ENCODE measurements at places on chromosomes 7 and 10.

GRCh38 chr7:157151626-157152339 lies 13.1 kb downstream of the UBE3C start:
- DNase-seq = no peak

- DNase-seq = no peak
Measured at GRCh38 chr7:81244224-81244623, 325.4 kb upstream of the SEMA3C start.

DNA sequence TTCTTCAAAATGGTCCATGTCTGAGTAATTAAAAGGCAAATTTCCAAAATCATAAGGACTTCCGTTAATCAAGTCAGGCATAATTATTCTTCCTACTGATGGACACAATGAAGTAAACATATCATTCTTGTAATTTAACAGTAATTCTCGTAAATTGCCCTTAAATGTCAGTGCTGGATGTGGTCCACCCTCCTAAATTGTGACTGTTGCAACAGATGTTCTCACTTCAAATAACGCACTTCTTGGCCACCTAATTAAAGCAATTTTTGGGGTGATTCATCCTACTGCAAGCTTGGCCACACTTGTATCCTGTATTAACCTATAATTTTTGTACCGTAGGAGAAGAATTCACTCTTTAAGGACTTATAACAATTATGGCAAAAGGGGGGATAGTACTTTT lies 1.9 kb downstream of the COL1A2 start:
- DNase-seq = no peak

DNA sequence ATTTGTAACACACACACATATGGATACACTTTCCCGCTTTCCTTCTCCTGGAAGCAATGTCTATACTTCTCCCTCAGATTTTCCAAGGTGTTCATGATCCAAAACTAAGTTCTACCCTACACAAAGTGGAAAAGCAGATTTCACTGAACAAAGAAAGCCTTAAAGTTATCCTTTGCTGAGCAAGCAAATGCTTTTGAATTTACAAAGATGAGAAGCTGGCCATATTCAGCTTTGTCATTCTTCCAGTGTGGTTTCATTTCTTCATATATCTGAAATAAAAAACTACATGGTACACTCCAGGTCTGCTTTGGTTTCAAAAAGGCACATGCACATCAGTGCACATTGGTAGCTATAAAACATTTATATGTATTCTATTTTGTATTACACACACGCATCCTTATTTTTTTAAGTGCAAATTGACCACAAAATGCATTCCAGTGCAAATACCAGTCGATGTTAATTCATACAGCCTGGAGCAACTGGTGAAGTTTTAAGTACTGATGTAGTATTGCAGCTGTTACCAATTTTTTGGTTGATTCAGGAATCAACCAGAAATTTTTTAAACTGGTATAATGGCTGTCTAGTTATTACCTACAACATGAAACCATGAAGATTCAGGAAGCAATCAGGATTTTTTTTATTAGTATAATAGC lies 65.5 kb upstream of the SRPK2 start:
- DNase-seq = no peak

DNA sequence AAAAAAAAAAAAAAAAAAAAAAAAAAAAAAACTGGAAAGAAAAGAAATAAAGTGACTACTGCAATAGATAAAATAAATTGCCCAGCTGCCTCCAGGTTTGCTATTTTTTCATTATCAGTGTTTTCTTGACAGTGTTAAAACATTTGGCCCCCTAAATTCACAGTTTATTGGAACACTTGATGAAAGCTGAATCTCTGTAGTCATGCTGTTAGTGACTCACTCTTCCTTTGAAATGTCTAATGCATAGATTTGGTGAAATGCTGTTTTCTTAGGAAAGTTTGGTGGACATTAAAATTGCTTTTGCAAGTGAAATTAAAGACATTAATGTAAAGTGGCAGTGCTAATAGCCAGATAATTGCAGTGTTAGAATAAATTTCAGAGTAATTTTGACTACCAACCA lies 785.2 kb downstream of the NRG3 start:
- DNase-seq = no peak

GRCh38 chr10:30114881-30115625 lies 55.7 kb upstream of the JCAD start:
- no peak for DNase-seq

DNA sequence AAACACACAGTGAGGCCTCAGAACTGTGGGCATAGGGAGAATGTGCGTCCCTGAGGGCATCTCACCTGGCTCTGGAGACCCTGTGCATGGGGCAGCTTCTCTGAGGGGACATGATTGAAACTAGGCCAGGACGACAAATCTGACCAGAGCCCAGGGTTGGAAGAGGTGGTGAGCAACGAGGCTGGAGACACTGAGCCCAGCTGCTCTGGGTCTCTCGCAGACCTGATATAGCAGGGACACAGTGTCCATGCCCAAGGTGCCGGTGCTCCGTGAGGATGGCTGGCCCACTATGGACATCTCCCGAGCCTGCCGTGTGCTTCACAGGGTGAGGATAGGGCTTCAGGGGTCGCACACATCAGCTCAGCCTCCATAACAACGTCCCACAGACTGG lies 49.3 kb upstream of the INSIG1 start:
- no peak for DNase-seq

- DNase-seq = no peak
Measured at GRCh38 chr10:35178331-35178730, 51.7 kb downstream of the CREM start.

DNA sequence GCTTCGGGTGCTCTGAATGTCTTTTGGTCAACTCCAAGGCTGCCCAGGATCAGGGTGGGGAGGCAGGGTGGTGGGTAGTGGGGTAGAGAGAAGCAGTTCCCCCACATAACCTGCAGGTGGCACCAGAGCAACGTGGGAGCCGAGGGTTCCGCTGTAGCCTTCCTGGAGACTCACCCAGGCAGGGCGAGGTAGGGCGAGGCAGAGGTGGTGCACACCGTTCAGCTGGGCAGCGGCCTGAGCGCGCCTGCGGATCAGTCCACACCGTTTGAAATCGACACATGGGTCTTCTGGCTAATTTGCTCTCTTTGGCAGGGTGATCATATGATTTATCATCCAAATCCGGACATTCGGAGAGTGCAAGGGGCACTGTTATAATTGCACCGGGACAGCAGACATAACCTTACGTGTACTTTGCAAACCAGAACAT lies 41.4 kb upstream of the MAP3K8 start:
- peak; percentile 59 for DNase-seq

- no peak for DNase-seq
Measured at GRCh38 chr10:3136763-3137611, 35.6 kb downstream of the PITRM1 start.

DNA sequence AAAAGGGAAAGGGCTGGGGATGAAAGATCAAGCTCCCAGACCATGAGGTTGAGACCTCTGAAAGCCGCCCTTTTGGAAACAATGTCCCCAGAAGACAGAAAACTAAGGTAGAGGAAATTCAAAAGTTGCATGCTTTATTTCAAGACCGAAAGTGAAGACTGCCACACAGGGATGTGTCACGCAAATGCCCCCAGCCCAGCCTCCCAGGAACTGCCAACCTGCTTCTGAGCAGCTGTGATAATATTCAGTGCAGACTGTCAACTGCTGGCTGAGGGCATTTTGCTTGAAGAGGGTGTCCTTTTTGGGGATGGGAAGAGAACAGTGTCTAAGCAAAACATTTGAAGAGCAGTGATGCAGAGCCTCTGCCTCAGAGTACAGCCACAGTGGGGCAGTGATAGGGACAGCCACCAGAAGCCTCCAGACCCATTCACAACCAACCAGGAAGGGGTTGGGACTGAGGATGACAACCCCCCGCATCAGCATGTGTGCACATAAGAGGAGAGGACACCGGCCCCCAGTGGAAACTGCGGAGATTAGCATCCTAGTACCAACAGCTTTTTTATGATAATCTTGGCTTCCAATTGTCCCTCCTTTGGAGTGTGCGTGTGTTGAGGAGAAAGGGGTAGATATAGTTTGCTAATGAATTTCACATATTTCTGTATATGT lies 34.7 kb upstream of the NFE2L3 start:
- peak; percentile 23 for DNase-seq

- no peak for DNase-seq
Measured at GRCh38 chr7:134669845-134670373, 23.3 kb downstream of the BPGM start.

GRCh38 chr10:7986851-7987250 lies 67.6 kb upstream of the GATA3 start:
- no peak for DNase-seq

- no peak for DNase-seq
Measured at GRCh38 chr7:155530601-155531000, 15.8 kb downstream of the CNPY1 start.

DNA sequence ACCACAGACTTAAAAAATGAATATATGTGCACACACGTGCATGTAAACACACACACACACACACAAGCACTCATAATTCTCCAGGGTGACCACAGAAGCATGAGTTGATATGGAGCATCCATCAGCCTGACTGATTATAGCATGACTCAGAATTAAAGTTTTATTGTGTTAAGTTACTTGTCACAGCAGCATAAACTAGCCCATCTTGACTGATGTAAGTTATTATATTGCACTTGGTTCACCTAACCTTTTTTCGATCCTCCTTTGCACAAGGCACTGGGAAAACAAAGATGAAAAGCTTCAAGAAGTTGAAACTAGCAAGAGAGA lies 18.8 kb upstream of the SLC35G1 start:
- no peak for DNase-seq

DNA sequence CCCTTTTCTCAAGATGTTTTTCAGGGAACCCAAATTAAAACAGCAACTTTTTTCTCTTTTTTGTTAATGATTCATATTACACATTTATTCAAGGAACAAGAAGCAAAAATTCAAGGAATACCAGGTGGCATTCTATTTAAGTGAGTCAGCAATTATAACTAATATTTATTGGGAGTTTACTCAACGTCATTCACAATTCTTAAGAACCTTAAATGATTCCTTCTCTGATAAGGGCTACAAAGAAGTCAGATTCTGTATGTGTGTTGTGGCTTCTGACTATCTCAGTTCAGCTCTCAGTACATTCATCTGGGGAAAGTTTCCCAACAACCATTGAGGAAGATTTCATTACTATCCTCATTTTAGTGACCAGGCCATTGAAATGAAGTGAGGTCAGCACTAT lies 470.7 kb upstream of the AKR1E2 start:
- DNase-seq = no peak

DNA sequence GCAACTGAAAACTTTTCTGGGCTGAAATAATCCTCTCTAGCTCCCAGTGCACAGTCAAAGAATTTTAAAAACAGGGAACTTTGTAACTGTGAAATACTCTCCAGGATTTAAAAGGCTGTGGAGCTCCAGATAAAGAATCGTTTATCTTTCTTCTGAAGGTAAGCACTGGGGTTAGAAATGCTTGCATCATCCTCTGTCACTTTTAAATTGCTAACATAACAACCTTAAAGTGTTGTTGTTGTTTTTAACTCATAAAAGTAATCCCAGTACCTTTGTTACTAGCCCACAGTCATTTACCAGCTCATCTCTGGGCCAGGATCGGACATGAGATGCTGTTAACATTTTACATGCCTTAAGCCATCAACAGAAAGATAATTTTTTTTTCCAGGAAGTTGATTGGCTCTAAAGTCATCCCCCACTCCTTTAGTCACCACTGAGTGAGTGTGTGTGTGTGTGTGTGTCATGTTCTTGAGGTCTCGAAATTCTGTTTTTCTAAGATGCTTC lies at the start of gene SLC39A12:
SLC39A12 (plus strand) TSS at position 51 of the 504 bp plus-strand sequence. CDS start 1,359 bp downstream, outside the sequence.
- no peak for DNase-seq

DNA sequence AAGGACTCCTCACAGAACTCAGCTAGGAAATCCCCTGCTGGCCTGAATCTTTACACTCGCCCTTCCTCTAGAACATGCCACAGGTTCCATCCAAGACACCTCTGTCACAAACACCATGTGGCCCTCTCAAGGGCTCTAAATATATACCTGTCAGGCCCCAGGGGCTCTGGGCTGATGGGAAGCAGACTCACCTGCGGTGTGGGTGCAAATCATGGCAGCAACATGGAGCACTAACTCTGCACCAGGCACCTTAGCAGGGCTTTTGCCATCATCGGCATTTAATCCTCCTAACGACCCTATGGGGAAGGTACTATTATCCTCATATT lies 17.3 kb downstream of the SH3PXD2A start:
- no peak for DNase-seq

GRCh38 chr10:97765201-97765600 lies 6.6 kb downstream of the SFRP5 start:
- no peak for DNase-seq

DNA sequence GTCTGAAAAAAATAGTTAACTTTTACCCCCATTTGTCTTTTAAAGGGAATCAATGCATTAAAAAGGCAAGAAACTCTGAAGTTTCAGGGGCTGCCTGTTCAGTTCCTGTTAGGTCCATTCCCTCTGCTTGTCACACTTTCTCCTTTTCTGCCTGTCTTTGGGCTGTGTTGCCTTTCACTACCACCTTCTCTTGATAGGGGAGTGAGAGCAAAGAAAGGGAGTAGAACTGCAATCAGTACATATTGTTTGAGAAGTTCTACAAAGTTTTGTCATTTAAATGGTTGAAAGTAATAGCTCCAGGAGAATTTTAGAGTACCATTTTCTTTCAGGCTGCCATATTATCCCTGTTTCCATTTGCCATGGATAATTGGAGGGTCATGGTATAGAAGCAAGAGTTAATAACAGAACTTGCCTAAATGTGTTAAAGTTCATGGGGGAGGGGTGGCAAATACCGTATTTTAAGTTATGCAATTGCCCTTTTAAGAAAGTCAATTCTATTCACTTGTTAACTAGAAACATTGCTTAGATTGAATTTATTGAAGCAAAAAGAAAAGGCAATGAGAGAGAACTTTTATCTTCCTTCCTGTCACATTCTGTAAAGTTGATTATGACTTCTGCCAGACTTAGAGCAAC lies 38.6 kb downstream of the MPLKIP start:
- no peak for DNase-seq

DNA sequence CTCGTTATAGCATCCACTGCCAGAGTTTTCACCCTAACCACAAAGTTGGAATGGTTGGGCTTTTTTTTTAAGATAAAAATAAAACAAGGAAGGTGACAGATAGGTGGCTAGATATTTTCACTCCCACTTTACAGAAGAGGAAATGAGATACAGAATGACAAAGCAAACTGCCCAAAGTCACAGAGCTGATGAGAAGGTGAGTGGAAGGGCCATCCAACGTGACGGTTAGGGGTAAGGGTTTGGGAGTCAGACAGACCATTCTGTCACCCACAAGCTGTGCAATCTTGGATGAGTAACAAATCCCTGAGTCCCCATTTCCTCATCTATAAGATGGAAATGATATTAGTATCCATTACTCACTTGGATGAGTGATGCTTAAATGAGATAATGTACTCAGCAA lies 106.9 kb upstream of the PDLIM1 start:
- no peak for DNase-seq

- no peak for DNase-seq
Measured at GRCh38 chr7:128906766-128907559, 3.5 kb downstream of the KCP start.

- DNase-seq = no peak
Measured at GRCh38 chr7:76057103-76057812, 9.4 kb downstream of the MDH2 start.

- no peak for DNase-seq
Measured at GRCh38 chr7:26151096-26151495, 902 bp upstream of the NFE2L3 start.

DNA sequence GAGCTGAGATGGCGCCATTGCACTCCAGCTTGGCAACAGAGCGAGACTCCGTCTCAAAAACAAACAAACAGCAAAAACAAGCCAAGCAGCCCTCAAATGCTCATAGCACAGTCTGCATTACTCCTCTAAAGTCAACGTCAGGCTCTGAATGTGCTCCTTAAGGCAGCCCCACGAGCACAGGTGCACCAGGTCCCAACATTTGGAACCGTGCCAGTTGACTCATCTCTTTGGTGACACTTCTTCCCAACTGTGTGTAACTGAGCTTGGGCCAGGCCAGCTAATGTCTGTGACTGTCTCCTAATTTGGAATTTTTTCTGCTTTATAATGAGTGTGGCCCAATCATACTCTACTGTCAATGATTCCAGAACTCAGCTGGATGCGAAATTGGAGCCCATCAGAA lies 66.3 kb upstream of the EFCAB10 start:
- DNase-seq = no peak
